Fibroblast of the aortic adventitia (primary cell): ENCODE measurements at places on chromosomes 7 and 10.

DNA sequence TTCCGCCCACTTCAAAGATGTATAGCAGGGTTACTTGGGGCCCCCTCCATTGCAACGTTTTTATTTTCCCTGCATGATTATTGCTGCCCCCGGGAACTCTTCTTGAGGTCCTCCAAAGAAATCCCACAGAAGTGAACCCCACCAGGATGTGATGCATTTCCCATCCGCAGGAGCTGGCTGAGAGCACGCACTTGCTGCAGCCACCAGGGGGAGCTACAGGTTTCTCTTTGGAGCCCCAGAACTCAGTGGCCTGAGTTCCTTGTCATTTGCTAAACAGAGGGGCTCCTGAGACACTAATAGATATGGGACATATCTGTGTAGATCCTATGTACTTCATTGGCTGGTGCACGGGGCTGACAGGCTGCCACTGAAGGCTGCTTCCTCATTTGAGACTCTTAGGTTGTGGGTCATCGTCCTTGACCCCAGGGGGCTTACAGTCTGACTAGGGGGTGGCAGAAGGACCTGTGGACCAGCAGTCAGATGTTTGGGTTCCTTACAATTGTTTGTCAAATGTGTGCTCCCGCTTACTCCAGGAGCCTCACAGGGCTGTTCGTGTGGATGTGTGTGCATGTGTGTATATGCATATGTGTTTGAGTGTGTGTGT lies 52.3 kb upstream of the ENO4 start:
- peak; percentile 74 for DNase-seq

DNA sequence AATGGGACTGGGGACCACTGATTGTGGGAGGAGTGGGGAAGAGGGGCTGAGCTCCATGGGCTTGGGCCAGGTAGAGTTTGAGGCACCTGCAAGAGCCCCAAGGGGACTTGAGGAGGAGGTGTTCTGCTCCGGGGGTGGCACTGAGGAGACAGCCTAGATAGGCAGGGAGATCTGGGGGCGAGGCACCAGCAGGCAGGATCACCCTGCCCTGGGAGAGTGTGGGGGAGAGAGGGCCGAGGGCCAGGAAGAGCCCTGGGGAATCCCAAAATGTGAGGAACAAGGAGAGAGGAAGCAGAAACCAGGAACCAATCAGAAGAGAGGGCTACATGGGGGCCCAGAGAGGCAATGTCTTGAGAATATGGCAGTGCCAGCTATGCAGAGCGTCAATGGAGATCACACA lies 34.6 kb downstream of the LEP start:
- no peak for DNase-seq

- DNase-seq, result peak; percentile 24
Observed at GRCh38 chr7:135747366-135747765, 1.2 kb downstream of the FAM180A start.

DNA sequence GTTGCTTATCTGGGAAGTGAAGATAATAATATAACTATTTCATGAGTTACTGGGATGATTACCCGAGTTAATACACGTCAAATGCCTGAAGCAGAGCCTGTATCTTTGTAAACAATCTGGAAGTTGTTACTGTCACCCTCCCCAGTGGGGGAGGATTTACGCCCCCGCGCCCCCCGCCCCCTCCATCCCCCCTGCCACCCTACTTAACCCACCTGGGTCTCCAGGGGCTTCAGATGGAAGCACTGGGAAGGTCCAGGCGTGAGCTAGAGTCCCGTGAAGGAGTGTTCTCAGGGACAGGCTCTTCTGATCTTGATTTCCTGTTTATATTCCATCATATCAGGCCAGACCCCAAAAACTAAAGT lies 691 bp upstream of the PPA1 start:
- DNase-seq, result no peak

GRCh38 chr7:149188213-149188612 lies 7.1 kb upstream of the ZNF282 start:
- DNase-seq, result no peak

GRCh38 chr10:72025400-72025799 lies 61.2 kb downstream of the CHST3 start:
- DNase-seq, result no peak

GRCh38 chr7:44811093-44811492 lies 14.6 kb downstream of the PPIA start:
- DNase-seq, result no peak

GRCh38 chr10:42304341-42304740 lies 334.0 kb downstream of the ZNF33B start:
- no peak for DNase-seq

DNA sequence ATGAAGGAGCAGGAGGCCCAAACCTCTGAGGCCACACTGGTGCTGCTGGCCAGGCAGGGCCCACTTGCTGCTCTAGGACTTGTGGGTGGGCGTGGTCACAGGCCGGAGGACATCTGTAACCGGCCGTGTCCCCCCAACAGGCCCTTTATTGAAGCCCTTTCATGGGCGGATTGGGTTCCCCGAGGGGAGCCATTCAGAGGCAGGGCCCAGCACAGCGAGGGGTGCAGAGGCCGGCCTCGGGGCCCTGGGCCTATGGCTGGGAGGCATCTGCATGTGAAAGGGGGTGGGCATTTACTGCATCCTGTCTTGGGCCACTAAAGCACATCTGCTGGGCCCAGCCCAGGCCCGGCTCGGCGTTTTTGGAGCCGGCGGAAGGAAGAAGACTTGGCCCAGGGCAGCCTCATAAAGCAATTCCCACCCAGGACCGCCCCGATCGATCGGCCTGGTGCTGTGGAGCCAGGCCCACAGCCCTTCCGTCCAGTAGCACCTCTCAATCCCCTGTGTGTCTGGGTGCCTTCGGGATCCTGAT lies 8.4 kb downstream of the LHPP start:
- DNase-seq, result no peak

- peak; percentile 36 for DNase-seq
Observed at GRCh38 chr10:51743146-51743545, 43.8 kb upstream of the CSTF2T start.

DNA sequence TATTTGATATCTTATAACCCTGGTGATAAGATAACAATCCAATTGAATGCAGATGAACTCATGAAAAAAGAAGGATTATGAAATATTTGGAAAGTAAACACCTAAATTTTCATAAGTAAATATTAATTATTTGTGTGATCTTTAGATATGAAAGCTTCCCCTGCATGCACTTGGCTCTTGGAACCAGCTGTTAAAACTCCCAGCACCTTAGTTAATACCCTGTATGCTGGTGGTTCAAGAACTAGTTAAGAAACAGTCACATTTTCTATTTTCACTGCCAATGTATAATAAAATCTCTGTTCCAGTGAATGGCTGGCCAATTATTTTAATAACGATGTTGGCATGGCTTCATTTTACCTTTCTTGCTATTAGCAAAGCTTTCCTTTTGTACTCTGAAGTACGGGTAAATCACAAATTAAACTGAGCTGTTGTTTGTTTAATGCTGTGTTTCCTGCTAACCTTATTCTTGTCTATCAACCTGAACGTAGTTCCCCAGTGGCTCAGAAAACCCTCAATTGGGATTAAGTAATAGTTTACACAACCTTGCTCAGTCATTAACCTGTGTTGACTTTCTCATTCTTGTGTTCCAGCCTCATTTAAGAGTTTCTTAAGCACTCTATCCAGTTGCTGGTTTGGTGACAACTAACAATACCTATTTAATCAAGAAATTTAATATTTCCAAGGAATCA lies 38.9 kb downstream of the MET start:
- DNase-seq, result no peak

- no peak for DNase-seq
Observed at GRCh38 chr7:142809671-142810070, 38.9 kb downstream of the PRSS2 start.

DNA sequence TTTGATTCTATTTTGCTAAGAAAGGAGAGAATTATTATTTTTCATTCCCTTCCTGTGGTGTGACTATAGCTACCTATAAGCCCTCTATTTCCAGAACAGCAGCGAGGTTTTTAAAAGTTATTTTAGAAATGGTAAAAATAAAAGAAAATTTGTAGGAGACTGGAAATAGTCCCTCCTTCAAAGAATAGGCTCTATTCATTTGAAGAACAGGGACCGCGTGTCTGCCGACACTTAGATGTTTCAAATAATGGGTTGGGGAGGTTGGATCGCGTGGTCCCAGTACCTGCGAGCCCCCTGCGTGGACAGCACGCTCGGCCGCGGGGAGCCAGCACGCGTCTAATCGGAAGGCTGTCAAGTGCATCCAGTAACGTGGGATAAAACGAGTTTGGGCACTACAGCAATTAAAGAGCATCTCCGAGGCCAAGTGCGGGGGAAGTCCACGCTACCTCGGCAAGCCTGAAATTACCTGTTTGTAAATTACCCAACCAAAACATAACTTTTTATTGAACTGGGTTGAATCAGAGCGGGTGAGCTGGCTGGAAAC lies 1.0 kb downstream of the CACNA2D1 start:
- DNase-seq, result peak; percentile 39

GRCh38 chr7:43481902-43482678 lies 100.8 kb upstream of the STK17A start:
- DNase-seq, result peak; percentile 35

GRCh38 chr10:28089467-28089866 lies 90.6 kb upstream of the ODAD2 start:
- peak; percentile 43 for DNase-seq

- peak; percentile 76 for DNase-seq
Observed at GRCh38 chr7:6563936-6564770, 12.9 kb upstream of the GRID2IP start.

- no peak for DNase-seq
Observed at GRCh38 chr7:28999895-29000716, 42.0 kb upstream of the TRIL start.

DNA sequence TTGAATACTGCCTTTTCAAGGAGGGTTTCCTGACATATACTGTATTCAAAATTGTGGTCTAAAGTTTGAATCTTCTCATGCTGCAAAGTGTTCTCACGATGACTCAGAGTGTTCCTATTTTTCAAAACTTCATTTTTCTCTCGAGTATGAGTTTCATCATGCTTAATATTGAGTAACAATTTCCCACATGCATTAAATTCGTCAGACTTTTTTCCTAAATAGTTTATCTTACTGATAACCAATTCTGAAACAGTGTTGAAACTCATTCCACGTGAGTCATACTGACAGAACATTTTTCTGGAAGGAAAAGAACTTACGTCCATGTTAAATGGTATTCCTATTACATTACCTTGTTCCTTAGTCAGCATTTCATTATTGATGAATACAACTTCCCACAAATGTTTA lies 44.1 kb downstream of the ZNF33B start:
- DNase-seq, result peak; percentile 70

DNA sequence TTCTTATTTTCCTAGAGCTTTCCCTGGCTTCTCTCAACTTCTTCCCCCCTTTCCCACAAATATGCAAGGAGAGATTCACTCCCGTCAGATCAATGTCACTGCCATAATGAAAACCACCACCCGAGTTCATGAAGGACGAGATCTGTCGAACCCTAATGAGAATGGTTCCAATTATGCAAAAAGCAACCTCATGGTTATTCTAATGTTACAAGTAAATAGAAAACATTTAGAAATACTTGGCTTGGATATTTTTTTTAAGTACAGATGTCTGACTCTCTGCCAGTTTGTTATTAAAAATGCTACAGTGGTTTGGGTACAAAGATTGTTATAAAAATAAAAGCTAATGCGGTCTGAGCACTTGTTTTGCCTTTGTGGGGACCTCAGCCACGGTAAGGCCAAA lies 25.9 kb upstream of the EMX2 start:
- DNase-seq, result no peak

GRCh38 chr10:72735288-72735936 lies 43.5 kb downstream of the MCU start:
- no peak for DNase-seq

- DNase-seq, result peak; percentile 67
Observed at GRCh38 chr10:109974504-109975191, 33.1 kb upstream of the ADD3 start.

DNA sequence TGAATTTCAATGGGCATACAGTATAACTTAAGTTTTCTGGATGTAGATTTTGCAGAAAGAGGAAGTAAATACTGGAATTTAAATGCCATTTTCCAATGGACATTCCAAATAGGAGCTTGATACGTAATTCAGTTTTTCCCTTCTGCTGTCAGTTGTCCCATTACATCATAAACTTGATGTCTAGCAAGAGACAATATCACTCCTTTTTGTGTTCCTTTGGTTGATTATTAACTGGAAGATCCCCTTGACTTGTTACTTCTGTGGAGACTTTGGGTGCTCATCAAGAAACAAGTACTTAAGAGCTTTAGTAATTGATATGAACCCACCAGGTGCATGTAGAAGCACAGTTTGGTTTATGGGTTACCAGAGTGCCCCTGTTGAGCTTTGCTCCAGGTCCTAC lies 116.1 kb downstream of the ST7 start:
- no peak for DNase-seq

- no peak for DNase-seq
Observed at GRCh38 chr7:154684666-154685563, 318.0 kb downstream of the PAXIP1 start.

- no peak for DNase-seq
Observed at GRCh38 chr7:75018570-75019364, 54.3 kb downstream of the CASTOR2 start.

DNA sequence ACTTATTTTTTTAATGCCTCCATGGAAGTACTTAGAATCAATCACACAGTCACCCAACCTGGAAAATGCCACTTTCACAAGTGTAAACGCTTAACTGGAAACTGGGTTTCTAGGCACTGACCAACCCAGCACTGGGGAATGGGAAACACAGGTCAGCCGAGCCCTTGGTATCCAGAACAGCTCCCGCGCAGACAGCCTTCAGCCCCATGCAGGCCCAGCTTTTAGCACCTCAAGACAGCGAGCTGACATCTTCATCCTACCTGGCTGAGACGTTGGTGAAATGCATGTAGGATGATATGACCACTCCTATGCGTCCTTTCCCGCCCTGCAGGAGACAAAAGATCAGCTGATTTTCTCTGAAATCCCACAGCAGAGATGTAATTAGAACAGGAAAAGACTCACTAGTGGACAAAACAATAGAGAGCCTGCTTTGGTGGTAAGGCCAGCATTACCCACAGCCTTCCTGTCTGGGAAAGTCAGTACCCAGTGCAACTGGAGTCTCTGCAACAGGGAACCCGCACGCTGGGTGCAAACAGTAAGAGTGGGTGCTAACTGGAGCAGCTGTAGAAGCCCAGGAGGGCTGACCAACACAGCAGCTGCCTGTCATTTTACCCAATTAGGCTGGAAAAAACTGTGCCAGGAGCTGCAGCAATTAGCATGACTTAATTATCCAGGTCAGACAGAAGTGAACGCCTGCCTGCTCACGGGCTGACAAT lies 153.7 kb downstream of the TNS3 start:
- no peak for DNase-seq

- no peak for DNase-seq
Observed at GRCh38 chr10:82543631-82544030, 668.6 kb downstream of the NRG3 start.
